NCI-H1417 treated with DMSO at 0.1 percent for 48 hours (cell line): ENCODE measurements at places on chromosomes 6 and 20.

GRCh38 chr6:19153270-19153980 is 683.7 kb upstream of the ID4 start:
- DNase-seq = no peak

DNA sequence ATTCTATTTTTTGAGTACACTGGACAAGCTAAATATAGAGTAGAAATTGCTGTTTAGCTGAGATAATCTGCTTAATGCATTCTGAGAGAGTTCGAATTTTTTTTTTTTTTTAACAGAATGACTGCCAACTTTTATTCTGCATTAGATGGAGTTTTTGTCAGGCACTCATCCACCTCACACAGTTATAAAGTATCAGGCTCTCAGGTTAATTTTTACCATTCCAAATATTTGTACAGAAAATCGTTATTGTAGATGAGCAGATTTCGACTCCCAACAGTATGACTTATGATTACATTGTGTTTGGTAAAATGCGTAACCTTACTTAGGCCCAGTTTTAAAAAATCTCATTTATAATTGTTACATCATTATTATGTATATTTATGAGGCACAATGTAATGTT is 1731.0 kb downstream of the GRIK2 start:
- no peak for DNase-seq

DNA sequence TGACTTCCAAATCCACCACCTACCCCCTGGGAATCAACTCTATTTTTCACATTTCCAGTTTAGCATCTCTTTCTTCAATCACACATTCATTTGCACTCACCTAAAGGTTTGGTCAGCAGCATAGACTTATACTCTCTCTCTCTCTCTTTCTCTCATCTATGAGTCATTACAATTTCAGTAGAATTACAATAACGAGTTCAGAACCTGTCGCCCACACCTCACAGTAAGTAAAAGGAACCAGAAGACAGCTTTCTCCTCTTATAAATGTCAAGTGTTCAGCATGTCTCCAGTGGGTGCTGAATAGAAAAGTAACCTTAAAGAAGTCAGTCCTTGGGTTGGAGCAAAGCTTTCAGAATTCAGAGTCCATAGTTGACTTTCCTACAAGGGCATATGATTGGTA is 1.1 kb upstream of the PHACTR1 start:
- DNase-seq = no peak

- peak; percentile 29 for DNase-seq
These were observed 23.6 kb downstream of the PKHD1 start for GRCh38 chr6:52063584-52064344.

DNA sequence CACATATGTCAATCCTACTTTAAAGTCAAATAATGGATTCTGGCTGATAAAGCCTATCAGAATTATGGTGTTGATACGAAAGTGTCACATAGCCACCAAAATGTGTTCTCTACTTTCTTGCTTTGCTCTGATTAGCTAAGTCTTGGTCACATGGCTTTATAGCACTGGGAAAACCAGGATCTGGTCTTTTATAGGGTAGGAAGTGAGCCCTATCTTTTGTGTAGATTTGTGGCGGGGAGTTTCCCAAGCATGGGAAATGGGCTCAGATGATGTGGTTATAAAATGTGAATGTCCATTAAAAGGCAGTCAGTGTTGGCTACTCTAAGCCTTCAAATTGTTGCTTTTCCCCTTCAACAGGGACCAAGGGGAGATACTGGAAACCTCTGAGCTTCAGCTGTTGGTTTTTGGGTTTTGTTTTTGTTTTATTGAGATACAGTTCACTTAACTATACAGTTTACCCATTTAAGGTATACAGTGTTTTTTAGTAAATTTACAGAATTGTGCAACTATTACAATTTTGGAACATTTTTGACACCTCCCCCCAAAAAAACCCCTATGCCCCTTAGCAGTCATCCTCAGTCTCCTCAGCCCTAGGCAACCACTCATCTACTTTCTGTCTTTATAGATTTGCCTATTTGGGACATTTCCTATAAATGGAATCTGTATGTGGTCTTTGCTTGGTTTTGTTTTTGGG is 12.2 kb downstream of the RRP36 start:
- DNase-seq = no peak
